ENCODE measurements at places on chromosomes 13 and 19.

DNA sequence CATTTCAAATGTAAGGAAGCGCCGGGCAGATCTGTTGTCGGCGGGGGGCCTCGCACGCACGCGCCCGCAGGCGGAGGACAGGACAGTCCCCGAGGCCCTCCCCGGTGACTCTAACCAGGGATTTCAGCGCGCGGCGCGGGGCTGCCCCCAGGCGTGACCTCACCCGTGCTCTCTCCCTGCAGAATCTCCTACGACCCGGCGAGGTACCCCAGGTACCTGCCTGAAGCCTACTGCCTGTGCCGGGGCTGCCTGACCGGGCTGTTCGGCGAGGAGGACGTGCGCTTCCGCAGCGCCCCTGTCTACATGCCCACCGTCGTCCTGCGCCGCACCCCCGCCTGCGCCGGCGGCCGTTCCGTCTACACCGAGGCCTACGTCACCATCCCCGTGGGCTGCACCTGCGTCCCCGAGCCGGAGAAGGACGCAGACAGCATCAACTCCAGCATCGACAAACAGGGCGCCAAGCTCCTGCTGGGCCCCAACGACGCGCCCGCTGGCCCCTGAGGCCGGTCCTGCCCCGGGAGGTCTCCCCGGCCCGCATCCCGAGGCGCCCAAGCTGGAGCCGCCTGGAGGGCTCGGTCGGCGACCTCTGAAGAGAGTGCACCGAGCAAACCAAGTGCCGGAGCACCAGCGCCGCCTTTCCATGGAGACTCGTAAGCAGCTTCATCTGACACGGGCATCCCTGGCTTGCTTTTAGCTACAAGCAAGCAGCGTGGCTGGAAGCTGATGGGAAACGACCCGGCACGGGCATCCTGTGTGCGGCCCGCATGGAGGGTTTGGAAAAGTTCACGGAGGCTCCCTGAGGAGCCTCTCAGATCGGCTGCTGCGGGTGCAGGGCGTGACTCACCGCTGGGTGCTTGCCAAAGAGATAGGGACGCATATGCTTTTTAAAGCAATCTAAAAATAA lies 18.2 kb downstream of the IL17D start:
- DNase-seq = peak; percentile 77

- no peak for DNase-seq
Measured at GRCh38 chr19:46945694-46946489, 73.7 kb upstream of the NPAS1 start.

GRCh38 chr19:19343016-19343362 lies 22.4 kb downstream of the MAU2 start:
- DNase-seq = no peak

GRCh38 chr19:55253842-55254624 lies 4.8 kb downstream of the PPP6R1 start:
- no peak for DNase-seq

- DNase-seq = no peak
Measured at GRCh38 chr13:50668691-50669271, 174.7 kb downstream of the DLEU7 start.

Data from neural progenitor cell (in vitro differentiated cells).